ENCODE measurements at places on chromosomes 12 and 14.

DNA sequence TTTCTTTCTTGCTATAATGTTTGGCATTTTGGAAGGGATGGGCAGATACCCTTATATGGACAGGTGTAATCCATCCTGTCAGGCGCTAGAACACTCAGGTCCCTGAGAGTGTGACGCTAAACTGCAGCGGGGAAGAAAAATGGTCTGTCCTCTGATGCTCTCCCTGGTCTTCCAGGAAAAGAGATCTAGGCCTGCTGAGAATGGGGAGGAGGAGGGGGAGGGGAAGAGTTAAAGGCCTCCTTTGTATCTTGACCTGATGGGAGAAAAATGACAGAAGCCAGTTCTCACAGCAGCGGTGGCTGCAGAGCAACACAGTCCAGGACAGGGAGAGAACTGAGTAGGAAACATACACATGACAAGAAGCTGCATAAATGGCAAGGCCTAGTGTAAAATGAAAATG lies 61.1 kb downstream of the RPS6KA5 start:
- no peak for DNase-seq

DNA sequence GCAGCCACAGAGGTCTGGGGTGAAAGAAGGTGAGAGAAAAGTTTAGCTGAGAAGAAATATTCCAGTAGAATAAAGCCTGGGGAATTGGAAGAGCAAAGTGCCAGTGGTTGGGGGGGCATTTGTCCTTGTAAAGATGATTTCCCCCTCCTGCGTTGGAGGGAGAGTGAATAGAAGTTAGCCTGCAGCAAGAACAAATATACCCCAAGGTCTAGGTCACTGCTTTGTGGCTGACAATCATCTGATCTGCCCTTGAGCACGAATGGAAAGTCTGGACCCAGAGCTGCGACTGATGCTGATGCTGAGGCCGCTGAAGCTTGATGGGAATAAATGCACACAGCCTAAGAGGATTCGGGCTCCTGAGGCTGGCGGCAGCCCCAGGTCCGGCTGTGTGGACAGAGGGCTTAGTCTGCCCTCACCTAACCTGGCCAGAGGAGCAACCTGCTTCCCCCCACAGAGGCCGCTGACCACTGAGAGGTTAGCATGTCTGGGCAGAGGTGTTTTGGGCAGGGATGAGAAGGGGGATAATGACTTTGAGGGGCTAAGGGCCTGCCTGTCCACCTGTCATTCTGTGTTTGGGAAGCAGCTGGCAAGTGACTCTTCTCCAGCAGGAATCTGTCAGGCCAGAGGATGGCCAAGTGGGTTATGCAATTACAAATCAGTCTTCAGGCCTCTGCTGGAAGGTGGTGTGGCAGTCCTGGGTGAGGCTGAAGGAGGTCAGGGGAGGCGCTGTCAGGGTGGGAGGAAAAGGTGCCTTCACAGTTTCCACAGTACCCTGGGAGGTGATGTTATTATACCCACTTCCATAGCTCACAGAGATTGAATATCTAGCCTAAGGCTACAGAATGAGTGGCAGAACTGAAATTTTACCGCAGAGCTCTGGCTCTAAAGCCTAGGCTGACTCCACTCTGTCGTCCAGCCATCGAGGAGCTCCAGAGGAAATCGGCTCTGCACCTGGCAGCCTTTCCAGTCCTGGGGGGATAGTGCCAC lies 11.7 kb downstream of the TUBA1C start:
- DNase-seq, result no peak

- peak; percentile 84 for DNase-seq
Measured at GRCh38 chr12:104219908-104220404, 4.4 kb downstream of the TXNRD1 start.

DNA sequence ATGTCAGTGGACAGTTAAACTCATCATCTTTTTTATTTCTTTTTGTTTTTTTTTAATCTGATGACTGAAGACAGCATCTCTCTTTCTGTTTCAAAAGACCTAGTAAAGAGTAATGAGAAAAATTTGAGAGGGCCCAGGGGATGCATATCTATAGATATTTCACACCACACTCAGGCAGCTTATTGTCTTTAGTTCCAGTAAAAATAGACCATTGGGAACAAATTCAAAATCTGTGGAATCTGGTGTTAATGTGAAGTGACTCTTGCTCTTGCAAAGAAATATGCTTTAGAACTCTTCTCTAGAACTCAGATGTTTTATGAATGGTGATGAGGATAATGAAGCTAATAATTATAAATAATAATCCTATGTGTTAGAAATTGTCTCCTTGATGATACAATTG lies 214.5 kb upstream of the ATP2B1 start:
- DNase-seq, result peak; percentile 73

GRCh38 chr12:93502802-93503623 lies 35.7 kb downstream of the MRPL42 start:
- peak; percentile 47 for DNase-seq

DNA sequence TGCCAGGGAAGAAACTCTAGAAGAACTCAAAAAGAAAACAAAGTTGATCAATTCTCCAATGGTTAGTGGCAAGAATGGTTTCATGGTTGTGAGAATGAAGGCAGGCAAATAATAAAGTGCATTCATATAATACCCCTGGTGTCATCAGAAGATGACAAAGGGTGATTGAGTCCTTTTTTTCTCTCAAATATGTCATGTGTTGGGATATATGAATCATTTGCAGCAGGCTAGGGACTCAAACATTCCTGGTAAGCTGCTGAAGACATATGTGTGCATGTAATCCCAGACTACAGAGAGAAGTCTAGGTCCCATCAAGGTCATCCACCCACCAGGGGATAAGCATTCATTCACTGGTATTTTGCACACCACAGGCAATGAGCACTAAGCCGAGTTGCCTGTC lies 82.4 kb upstream of the MYF6 start:
- DNase-seq, result peak; percentile 57

GRCh38 chr14:34174973-34175372 lies 224.1 kb upstream of the EGLN3 start:
- no peak for DNase-seq

GRCh38 chr12:10720974-10721650 lies 2.0 kb downstream of the YBX3 start:
- no peak for DNase-seq

GRCh38 chr12:15044471-15044870 lies 71.6 kb downstream of the PDE6H start:
- peak; percentile 72 for DNase-seq

- DNase-seq, result peak; percentile 39
Measured at GRCh38 chr12:91813701-91814100, 331.9 kb downstream of the BTG1 start.

DNA sequence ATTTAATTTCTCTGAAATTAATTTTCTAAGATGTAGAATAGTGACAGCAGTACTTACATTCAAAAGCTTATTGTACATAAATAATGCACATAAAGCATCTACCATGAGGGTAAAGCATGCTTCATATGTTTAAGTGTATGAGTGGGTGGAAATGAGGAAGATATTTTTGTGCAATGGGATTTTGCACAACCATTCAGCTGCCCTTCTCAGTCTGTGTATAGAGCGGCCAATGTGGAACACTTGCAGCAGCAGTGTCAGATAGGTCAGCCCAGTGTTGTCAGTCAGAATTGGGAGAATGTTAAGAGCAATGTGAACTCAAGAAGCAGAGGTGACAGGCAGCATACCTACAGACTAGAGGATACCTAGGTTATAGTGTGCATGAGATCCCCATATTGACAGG lies 72.5 kb upstream of the ATP2B1 start:
- DNase-seq, result no peak

DNA sequence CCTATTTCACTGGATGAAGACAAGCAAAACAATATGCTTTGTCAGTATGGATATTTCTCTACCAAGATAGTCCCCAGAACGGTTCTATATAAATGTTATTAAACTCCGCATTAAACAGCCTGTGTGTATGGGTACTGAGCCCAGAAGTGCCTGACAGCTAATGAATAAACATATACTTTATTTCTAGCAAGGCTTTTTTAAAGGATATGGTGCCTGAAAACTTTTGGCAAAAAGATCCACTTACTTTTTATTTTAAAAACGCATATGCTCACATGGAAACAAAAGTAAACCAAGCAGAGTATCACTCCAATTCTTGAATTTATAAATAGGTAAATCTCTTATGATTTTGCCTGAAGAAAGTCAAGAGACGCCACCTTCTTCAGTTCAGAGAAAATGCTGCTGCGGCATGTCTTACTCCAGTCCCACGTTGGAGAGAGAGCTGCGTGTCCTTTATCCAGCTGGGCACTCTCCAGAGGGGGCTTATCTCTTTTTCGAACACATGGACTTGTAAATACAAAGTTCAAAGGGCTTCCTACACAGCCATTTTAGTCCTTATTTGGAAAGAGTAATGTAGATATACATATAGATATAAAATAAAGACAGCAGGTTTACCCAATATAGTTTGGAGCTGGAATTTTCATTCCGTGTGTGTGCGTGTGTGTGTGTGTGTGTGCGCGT lies 264.2 kb downstream of the ADAMTS20 start:
- no peak for DNase-seq

DNA sequence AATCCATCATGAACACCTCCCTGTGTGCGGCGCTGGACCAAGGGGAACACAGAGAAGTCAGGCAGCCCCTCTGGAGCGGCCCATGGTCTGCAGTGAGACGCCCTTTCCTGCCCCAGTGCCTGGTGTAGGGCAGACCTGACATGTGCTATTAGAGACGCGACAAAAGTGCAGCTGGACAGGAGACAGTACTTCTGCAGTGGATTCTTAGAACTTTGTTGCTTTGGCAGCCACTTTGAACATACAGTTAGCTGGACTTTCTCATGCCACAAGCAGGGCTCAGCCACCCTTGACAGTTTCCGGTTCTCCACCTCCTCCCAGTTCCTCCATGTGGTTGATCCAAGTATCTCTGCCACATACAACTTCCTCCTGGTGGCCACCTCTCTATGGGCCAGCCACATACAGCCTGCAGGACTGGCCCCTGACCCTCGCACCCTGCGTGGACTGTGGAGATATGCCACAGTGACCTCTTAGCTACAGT lies 45.9 kb downstream of the LGMN start:
- no peak for DNase-seq

All from fibroblast of skin of scalp (primary cell).